GM03348 (cell line): ENCODE measurements at places on chromosomes 7 and 10.

GRCh38 chr10:10644008-10644646 lies 373.5 kb upstream of the CELF2 start:
- DNase-seq: peak; percentile 48

DNA sequence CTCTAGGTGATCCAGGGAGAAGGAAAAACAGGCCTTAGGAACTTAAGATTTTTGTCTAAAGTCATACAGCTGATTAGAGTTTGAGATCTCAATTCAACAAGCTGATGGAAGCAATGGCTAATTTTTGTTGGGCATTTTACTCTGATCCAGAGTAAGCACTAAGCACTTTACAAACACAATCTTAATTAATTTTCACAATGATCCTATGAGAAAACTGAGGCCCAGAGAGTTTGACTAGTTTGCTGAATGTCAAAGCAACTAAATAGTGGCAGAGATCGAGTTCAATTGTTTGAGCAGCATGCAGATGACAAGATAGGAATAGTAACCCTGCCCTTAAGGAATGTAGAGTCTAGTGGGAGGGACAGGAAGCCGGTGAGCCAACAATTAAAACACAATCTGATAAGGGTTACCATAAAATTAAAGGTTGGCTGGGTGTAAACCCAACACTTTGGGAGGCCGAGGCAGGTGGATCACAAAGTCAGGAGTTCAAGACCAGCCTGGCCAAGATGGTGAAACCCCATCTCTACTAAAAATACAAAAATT lies 13.5 kb upstream of the RPEL1 start:
- no peak for DNase-seq

DNA sequence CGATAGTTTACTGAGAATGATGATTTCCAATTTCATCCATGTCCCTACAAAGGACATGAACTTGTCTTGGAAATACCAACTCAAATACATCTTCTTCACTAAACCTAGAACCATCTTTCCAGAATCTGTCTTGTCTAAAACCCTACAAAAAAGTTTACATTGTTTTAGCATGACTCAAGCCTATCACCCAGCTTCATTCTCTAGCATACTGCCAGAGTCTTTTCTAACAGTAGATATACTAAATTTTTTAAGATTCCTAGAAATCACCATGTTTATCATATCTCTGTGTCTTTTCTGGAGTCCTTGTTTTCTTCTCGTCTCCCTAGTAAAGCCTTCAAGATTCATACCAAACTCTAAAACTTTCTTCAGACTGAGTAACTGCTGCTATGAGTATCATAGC lies 129.7 kb downstream of the SEMA3E start:
- peak; percentile 3 for DNase-seq

DNA sequence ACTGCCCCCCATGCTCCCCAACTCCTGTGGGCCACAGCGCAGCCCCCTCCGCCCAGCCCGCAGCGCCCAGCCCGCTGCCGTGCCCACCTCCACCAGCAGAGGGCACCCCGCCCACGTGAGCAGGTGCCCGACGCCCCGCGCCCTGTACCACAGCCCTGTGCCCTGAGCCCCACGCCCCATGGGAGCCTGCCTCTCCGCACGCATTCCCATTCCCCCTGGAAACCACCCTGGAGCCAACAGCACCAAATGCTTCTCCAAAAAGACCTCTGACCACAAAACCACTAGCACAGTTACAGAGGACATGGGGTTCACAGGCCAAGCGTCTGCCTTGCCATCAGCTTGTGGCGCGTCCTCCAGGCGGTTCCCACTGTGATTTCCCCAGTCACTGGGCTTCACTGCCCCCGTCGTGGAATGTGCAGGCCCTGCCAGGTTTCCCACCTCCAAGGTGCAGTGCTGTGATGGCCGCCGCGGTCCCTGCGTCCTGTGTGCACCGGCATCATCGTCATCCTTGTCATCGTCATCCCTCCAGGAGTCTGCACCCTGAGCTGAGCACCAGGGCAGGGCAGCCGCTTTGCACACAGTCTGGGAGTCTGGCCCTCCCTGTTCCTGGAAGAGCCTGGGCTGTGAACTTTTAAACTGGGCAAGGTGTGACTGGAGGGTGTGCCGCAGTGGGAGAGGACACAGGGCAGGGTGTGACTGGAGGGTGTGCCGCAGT lies 61.7 kb downstream of the PWWP2B start:
- peak; percentile 89 for DNase-seq

- no peak for DNase-seq
Measured at GRCh38 chr7:70470746-70471145, 661.2 kb upstream of the GALNT17 start.

GRCh38 chr7:76234931-76235441 lies 33.3 kb downstream of the SRRM3 start:
- peak; percentile 95 for DNase-seq

DNA sequence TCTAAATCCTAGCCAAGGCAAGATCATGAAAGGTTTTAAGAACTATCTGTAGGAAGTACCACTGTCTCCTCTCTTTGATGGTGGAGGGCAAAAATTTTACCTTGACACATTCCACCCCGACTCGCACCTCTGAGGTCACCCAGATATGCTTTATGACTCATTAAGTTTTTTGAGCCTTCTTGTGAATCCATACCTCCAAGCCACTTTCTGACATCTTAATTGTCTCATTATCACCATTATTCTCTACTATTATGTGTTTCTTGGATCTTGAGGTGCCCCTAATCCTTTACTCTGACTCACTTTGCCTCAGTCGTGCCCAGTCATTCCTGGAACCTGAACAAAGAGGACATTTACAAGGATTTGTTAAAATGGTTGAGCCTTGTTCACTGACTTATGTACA lies 146.6 kb downstream of the RAPGEF5 start:
- DNase-seq: no peak

- DNase-seq: peak; percentile 23
Measured at GRCh38 chr10:99742701-99743100, 10.7 kb downstream of the CUTC start.

DNA sequence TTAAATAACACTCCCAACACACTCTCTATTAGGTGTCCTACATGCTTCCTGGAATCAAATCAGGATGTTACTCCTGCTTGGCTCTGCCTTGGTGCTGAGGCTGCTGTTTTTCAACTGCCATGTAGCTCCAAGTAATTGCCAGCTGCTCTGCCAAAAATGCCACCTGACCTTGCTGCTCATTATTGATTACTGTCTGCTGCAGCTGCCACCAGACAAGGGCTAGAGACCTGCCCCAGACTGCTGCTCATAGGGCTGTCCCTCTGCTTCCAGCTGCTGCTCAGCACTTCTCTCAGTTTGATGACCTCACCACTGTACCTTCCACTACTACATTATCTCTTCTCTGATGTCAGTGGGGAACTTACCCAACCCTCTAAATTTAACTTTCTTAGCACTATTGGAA lies 102.5 kb downstream of the PCLO start:
- no peak for DNase-seq

DNA sequence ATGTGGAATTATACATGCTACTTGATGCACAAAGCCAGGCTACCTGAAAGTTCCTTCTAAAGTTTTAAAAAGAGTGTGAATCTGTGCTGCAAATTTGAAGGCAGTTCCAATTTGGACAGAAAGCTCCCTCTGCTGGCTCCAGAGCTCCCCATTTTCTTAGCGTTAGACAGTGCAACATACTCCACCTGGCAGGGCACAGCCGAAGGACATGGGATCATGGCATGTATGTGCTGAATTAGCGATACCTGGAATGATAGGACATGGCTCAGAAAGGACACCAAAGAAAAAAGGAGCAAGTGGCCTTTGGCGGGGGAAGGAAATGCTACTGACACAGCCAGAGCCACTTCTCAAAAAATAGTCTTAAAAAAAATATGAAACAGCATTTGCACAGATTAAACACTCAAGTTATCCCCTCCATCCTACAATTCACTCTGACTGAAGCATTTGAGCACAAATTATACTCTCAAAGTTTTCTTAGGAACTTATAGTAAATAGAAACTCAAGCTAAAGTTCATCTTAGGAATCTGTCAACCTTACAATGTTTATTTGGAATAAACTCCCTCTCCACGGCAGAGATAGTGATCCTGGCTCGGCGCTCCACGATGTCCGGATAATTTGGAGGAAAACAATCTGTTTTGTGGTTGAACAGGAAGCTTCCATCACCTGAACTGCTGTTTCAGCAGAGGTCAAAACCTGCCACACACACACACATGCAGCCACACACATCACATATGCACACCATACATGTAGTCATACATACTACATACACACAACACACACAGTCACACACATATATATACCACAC lies 80.0 kb downstream of the C7orf25 start:
- DNase-seq: peak; percentile 65

- no peak for DNase-seq
Measured at GRCh38 chr10:80141696-80142460, 9.3 kb downstream of the PLAC9 start.

- no peak for DNase-seq
Measured at GRCh38 chr7:64314566-64314965, 805 bp downstream of the ZNF736 start.

- peak; percentile 26 for DNase-seq
Measured at GRCh38 chr7:17147409-17147808, 151.0 kb upstream of the AHR start.

GRCh38 chr7:77208416-77208815 lies 8.8 kb upstream of the FGL2 start:
- no peak for DNase-seq

DNA sequence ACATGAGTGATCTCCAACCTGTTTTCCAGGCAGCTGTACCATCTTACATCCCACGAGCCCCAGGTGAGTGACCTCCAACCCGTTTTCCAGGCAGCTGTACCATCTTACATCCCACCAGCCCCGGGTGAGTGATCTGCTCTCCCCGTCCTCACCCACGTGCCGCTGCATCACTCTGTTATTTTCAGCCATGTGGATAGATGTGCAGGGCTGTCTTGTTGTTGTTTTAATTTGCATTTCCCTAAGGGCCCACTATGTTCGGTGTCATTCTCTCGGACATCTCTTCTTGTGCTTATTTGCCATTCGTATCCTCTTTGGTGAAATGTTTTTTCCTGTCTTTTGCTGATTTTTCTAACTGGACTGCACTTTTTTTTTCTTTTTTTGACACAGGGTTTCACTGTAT lies 17.9 kb upstream of the LARP4B start:
- no peak for DNase-seq

DNA sequence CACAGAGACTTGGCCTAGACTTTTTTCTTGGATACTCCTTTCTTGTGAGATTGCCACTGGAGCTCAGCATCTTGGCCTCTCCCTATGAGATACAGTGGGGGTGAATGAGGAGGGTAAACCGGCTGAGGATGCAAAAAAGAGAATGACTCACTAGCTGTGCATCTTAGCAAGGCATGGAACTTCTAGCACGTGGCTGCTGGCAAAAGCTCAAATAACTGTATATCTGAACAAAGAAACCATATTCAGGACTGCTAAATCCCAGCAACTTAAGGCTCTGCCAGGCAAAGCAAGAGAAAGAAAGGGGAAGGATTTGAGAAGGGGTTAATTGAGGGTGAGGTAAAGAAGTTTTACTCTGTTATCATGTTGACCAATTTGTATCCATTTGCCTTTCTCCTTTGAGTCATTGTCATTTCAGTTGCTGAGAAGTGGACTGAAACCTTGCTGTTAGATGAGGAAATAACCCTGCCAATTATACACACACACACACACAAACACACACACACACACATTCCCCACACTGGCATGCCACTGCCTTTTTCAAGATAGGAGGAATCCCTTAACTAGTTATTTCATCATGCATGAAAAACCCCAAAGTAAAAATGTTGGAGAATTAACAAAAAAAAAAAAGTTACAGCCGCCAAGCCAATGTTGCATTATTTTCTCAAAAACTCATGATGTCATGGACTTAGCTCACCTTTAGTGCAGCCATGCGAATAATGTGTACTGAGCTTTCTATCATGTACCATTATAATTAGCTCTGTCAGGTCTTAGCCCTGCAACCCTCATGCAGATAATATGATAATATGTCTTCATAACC lies 997.3 kb downstream of the LRMDA start:
- DNase-seq: peak; percentile 71

- no peak for DNase-seq
Measured at GRCh38 chr10:71771204-71771603, 2.1 kb downstream of the VSIR start.

DNA sequence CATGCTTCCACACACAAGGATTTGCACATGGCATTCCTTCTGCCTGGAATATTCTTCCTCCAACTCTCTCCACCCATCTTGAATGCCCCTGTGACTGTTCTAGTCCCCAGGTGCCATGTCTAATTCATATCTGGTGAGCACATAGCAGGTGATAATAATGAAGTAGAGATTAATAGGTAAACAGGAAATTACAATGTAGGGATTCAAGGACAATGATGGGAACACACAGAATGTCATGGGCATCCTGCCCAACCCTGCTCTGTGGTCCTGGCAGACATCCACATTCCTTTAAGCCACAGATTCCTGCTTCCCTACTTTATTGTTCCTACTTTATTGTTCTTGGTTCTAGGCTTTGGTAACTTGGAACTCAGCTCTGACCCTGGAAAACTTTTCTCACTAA lies 115.8 kb downstream of the THSD7A start:
- no peak for DNase-seq

DNA sequence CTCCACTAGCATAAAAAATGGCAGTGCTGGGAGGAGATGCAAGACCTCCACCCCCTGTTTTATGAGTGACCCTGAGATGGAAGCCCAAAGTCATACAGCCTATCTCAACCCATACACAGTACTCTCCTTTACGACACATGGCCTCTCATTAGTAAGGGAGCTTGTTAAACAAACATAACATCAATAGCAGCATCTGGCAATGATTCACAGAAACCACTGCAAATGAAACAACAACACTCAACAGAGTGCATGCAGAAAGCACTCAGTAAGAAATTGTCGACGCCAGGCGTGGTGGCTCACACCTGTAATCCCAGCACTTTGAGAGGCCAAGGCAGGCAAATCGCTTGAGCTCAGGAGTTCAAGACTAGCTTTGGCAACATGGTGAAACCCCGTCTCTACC lies 27.5 kb upstream of the FIGNL1 start:
- no peak for DNase-seq

DNA sequence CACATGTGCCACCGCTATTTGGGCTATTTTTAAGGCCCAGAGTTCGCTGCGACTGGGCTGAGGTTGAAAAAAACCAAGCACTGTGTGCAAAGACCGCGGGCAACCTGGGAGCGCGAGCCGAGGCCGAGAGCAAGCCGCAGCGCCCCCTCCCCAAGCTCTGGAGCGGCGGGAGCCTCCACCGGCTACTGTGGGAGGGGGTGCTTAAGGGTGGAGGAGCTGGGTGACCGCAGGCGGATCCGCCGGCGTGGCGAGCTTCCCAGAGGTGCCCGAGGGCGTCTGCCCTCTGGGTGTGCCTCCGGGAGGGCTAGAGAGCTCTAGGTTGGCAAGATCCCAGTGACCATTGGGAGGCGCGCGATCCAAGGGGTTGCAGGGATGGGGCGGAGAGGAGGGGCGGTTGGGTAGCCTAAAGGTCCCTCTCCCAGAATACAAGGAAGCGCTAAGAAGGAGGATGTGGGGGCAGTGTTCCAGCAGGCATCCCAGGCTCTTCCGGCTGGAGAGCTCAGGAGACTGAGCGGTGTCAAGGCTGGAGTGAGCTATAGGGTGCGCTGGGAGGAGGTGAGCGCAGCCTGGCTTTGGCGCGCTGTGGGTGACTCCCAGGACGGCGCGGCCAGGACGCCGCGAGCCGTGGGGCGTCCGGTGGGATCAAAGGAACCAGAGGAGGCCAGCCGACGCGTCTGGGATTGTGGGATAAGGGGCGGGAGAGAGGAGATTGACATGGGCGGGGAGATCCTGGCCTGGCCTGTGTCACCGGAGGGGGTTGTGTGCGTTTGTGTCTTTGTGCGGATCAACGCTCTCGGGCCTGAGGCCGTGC lies 8.0 kb downstream of the DLX5 start:
- DNase-seq: no peak

- DNase-seq: peak; percentile 88
Measured at GRCh38 chr10:70758757-70759514, 26.2 kb downstream of the TBATA start.
